Fibroblast of the aortic adventitia (primary cell): ENCODE measurements at places on chromosomes 13 and 19. TPM values are rescaled to one million over a fixed set of nuclear protein-coding genes. Genes with fewer than 3 reads are reported as not detected.
A peak's percentile ranks its signal among the peaks of the same experiment; 100 is the strongest.

DNA sequence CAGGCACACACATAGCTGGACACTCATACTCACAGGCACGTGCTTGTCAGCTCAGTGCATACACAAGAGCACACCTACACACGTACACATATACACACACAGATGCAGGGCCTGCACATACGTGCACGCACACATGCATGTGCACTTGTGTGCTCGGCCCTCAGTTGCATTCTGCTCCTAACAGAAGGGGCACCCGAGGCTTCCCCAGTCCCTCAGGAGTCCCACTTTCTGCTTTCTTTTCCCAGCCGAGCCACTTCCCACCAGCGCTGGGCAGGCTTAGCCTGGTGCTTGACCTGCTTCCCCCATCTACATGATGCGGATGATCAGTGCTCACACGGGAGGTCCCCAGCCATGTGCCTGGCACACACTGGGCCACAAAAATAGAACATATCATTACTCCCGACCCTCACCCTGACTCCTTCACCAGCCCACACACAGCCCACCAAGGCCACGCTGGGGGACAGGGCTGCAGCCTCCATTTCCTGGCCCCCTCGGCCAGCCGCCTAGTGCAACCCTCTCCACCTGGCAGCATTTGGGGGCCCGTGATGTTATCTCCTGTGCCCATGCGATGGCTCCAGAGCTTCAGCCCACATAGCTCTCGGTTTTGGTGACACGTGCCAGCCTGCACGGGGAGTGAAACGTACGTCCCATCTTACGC is 125.2 kb upstream of the SPACA7 start:
- no peak for DNase-seq

DNA sequence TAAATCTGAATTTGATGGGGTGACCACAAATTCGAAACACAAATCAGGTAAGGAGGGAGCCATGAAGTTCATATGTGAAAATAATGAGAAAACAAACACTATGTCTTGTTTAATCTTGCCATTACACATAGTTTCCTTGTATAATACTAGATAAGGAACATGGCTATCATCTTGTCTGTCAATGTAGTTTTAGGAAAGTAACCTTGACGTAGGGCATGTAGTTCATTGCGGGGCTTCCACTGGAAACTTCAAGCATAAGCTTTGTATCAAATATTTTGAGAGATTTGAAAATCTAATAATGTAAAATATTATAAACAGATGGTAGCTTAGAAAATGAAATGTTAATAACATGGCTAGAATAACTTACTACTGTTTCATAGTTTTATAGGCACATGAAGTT is 8.8 kb downstream of the BIVM start:
- no peak for DNase-seq

GRCh38 chr19:39590265-39590664 is 12.1 kb upstream of the LGALS13 start:
- peak; percentile 8 for DNase-seq

DNA sequence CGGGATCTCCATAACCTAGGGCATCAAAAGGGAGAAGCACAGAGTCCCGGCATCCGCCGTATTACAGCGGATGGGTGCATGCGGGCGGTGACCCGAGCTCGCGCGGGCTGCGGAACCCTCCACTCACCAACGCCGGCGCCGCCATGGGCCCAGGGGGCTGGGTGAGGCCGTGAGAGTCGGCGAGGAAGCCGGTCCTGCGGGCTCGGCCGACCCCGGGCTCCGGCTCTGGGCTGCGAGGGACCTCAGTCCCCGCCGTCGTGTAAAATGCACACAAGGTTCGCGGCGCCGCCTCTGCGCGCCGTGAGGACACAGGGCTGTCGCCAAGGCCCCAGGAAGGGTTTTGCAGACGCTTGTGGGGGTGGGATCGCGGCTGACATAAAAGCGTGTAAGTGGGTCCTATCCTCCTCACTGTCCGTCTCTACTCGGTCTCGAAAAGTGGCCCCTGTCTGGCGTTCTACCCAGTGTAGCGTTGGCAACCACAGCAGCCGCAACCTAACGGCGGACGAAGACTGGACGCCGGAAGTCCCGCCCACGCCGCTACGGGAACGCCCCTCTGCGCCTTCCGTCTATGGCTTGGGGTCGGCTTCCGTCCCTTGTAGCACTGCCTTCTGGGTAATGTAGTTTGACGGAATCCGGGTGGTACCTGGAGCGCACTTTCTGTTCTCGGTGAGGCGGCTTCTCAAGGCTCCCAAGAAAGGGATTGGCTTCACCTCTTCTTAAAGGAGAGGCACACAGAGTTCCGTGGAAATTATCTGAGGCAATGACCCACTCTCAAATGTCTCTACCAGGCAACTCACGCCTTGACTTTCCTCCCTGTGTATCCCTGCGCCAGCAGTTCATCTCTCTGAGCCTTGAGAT is at the start of gene ZNF599:
TSS of gene ZNF599 (minus strand) at position 519 of the 858 bp plus-strand sequence. CDS start at position 145, 374 bp downstream.
- DNase-seq = peak; percentile 84

GRCh38 chr13:29535663-29536655 is 59.5 kb downstream of the SLC7A1 start:
- no peak for DNase-seq

GRCh38 chr13:79141082-79141481 is 265.0 kb downstream of the RBM26 start:
- no peak for DNase-seq

DNA sequence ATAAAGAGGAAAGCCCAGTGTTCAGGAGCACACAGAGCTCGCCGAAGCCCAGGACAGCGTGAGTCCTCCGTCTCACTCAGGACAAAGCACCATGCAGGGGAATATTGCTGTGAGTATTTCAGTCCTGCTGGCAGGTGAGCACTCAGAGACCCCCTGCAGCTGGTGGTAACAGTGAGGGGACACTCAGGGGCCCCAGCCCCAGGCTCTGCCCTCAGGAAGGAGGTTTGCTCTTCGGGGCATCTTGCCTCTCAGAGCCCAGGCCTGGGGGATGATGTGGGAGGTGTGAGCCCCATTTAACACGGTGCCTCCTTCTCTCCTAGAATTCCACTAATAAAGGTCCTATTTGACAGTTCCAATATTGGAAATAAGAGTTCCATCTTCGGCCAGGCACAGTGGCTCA is 14.8 kb downstream of the LILRA1 start:
- DNase-seq = no peak

EID2 gene
- total RNA-seq = 3.9 and 5.7 TPM in 2 replicates

ZNF135 gene
- total RNA-seq = 2.2 and 4.3 TPM in 2 replicates
